ENCODE measurements at places on chromosomes 11 and 22.

- no peak for DNase-seq
Measured at GRCh38 chr11:1523779-1524178, 37.2 kb upstream of the MOB2 start.

DNA sequence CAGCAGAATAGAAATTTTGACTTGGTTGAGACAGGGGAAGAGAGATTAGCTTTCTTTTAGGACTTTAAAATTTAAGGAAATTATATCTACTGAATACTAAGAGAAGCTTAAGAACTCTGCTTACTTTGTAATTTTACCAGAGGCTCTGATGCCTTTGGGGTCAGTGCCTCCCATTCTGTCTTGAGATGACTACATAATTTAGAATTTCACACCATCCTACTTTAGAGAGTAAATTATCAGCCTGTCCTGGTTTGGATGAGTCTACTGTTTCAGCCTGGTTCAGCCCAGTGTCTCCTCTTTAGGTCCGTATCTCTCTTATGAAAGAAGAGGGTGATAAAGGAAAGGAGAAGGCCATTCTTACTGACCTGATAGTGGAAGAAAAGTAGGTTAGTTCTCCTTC is 9.8 kb downstream of the NUCB2 start:
- DNase-seq = no peak

DNA sequence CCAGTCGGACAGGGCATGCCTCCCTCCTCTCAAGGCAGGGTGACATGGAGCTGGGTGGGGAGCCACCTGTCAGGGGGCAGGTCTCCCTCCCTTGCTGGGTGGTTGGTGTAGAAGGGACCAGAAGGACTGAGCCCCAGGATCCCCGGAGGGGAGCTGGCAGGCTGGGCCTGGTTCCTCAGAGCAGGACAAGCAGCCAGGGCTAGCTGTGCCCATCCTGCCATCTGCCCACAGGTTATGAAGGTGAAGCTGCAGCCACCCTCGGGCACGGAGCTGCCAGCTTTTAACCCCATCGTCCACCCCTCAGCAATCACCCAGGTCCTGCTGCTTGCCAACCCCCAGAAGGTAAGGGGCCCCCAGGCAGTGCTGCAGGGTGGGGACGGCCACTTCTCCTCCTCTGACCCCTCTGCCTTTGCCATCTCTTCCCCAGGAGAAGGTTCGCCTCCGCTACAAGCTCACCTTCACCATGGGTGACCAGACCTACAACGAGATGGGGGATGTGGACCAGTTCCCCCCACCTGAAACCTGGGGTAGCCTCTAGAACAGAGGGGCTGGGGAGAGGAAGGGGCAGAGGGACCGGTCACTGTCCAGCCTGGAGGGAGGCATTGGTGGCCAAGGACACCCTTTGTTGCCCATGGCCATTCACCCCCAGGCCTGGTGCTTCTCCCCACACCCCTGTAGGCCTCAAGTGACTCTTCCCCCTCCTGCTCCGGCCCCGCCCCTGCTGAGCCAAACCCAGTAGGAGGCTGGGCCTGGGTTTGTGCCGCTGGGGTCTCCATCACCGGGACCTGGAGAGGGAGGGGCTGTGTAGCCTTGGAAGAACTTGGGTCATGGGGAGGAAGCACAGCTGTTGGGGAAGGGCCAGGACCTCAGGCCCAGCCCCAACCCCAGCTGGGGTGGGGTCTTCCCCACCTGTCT is 7.0 kb upstream of the SH3BP1 start:
- no peak for DNase-seq

DNA sequence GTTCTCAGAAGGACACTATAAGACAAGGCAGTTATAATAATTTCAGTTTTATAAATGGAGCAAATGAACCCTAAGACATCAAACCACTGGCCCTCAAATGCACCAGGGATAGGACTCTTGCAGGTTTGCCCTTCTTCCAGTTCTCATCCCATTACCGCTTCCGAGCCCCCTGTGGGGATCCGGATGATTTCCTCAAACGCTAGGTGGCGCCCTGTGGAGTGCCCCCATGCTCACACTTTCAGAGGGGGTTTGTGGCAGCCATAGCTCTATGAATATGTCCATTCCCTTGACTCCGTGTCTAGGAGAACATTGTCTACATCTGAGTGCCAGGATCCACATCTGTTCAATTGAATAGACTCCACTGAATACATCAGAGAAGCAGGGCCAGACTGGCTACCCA is 816.3 kb downstream of the NTM start:
- DNase-seq = no peak

- DNase-seq = no peak
Measured at GRCh38 chr11:15114501-15115475, at the start of gene INSC. TSS of gene INSC (plus strand) at chr11:15114923. CDS start at chr11:15149175, 34,252 bp downstream.

DNA sequence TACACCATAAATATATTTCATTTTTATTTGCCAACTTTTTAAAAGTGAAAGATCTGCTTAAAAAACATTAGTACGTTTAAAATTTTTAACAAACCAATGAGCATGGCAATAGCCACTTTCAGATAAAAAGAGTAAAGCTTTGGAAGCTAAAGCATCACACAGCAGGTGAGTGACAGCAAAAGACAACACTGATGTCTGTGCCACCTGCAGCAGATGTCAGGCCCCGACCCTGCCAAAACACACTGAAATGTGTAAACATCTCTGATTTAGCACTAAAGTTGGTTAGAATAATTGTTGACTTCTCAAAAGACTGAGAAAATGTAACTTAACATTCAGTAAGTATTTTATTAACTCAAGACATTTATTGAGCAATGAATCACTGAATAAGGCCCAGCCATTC is 232.9 kb downstream of the DLG2 start:
- no peak for DNase-seq

DNA sequence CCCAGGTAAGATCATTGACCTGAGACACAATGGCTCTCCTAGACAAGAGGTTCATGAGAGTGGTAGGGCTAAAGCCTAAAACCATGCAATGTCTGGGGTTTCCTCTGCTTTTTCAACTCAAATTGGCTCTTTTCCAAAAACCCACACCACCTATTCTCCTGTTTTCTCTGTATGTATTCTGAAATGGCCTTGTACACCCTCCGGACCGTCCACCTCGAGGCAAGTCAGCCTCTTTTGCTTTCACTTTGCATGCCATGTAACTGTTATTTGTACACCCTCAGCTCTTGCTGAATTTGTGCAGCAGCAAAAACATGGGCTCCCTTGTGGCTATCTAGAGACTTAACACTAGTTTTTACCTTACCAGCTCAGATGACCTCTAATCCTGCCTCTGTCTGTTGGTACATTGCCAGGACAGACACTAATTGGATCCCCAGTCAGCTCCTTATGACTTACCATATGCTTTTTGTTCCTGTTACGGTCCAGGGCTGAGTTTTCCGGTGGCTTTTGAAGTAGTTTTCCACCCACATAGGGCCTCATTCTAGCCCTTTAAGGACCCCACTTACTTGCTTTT is 288.0 kb downstream of the SBF2 start:
- DNase-seq = no peak

GRCh38 chr22:49961601-49962011 is 1.0 kb downstream of the PIM3 start:
- DNase-seq = no peak

DNA sequence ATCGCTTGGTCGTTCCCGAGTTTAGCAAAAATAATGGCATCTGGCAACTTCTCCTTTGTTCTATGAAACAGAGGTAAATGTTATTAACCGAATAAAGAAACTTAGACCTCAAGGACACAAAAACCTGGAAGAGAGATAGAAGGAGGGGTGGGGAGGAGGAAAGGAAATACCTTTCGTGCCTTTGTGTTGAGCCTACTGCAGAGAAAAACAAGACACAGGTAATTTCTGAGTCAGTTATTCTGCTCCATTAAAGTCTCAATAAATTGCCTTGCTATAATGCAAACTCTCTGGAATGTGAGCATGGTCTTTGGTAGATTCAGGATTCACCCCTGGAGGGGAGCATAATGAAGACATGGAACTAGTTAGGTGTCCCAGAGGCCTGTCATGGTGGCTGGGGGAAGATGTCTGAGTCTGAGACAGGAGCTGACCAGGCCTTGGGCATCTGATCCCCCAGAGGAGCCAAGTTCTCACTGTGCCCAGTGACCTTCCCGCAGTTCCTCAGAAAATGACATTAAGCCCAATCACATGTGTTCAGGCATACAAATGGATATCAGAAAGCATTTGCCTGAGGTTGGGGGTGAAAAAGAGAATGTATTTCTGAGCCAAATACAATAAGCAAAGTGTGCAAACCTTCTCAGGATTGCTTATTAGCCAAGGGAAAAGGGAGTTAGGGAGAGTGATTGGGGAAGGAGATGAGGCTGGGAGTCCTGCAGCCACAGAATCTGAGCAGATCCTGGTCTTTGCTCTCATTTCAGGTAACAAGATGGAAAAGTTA is 72.6 kb upstream of the CADM1 start:
- no peak for DNase-seq

- no peak for DNase-seq
Measured at GRCh38 chr11:69630017-69630416, 10.9 kb upstream of the CCND1 start.

- DNase-seq = no peak
Measured at GRCh38 chr22:42635531-42635930, 4.9 kb downstream of the ATP5MGL start.

- no peak for DNase-seq
Measured at GRCh38 chr11:76676636-76677457, 6.3 kb upstream of the LRRC32 start.

- DNase-seq = no peak
Measured at GRCh38 chr22:45238957-45239680, 1.6 kb downstream of the KIAA0930 start.

- no peak for DNase-seq
Measured at GRCh38 chr22:19639610-19640135, 74.6 kb upstream of the SEPTIN5 start.

GRCh38 chr22:19885841-19886592 is 31.3 kb upstream of the GNB1L start:
- DNase-seq = no peak

DNA sequence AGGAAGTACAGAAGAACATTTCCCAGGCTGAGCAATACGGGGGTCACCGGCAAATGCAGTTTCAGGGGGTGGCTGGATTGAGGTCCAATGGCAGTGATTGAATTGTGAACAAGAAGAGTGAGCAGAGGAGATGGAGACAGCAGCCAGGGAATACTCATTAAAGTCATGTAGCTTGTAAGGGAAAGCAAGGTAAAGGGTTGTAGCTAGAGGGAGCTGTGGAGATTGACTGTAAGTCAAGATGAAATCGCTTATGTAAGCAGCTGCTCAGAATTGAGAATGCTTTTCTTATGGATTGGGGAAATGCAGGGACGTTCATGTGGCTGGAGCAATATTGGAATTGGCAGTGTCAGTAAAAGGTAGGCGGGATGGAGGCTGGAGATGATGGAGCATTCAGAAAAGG is 111.4 kb upstream of the TBCEL start:
- no peak for DNase-seq

DNA sequence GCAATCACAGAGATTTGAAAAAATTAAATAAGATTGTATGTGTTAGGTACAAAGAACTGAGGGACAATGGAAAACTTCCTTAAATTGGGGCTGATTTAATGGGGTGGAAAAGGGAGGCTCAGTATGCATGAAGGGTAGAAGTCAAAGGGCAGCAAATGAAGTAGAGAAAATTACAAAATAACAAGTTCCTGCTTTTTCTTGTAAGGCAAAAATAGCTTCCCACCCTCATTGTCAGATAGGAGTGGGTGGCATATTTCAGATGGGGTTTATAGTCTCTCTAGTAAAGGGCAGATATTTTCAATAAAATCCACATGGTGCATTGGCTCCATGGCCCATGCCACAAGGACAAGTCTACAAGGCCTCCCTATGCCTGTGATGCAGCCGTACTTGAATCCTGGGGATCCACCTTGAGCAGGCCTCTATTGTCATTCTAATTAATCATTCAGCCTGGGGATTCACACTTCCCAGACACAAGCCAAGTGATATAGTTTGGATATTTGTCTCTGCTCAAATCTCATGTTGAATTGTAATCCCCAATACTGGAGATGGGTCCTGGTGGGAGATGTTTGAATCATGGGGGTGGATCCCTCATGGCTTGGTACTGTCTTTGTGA is 36.7 kb upstream of the SESN3 start:
- no peak for DNase-seq

DNA sequence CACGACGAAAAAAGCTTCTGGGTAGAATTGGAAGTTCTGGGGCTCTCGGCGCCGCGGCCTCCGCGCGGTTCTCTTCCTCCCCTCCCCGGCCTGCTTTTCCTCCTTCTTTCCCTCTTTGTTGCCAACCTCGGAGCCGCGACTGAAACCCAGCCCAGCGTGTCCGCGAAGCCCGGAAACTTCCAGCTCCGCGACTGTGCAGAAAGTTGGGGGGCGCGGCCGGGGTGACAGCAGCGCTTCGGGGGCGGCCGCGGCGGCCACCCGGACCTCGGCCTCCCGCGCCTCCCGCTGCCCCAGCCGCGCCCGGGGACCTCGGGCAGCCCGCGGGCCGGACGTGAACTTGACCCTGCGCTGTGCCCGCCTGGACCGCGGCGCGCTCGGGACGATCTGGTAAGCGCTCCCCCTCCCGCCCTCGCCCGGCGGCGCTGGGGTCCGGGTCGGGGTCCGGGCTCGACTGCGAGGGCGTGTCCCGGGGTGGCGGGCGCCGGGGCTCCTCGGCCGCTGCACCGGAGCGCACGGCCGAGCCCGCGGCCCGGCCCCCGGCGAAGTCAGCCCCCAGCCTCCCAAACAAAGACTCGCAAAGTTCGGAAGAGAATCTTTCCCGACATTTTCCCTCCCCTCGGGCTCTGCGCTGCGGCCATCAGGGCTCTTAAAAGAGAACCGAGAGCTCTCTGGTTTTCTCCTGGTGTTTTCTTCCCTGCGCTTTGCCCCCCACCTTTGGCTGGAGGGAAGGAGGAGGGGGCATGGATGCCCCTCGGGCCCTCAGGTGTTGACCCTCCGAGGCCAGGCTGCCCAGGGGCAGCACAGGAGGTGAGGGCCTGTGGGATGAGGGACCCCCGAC is 67.9 kb upstream of the WNT7B start:
- peak; percentile 26 for DNase-seq

GRCh38 chr22:25551396-25551795 is 13.1 kb upstream of the GRK3 start:
- no peak for DNase-seq

- DNase-seq = no peak
Measured at GRCh38 chr11:13661074-13661623, 7.3 kb upstream of the FAR1 start.

DNA sequence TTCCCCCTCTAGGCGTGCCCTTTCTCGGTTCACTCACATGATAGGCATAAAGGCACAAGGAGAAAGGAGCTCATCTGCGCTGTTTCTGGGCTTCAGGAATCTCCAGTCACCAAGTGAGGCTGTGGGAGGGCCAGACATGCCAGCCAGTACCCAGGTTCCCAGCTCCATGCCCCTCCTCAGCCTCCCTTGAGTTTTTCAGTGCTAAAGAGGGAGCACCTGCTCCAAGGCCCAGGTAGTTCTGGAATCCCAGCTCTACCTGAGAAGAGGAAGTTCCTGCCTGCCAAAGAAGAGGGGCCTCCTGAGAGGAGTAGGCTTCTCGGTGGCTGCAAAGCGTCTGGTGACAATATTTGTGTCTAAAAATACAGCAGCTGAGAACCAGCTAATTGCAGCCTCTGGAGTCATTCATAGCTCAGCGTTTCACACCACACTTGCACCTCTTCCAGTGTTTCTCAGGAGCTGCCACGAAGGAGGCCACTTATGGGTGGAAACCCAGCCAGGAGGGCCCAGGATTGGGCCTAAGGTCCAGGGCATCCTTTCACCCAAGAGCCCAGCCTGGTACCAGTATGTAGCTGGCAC is 197.4 kb downstream of the TRIM29 start:
- DNase-seq = no peak

GRCh38 chr11:66685276-66686099 is 7.8 kb upstream of the RBM4B start:
- no peak for DNase-seq

All from stimulated activated CD4-positive, alpha-beta T cell treated with anti-CD3 and anti-CD28 coated beads, Interleukin-12 subunit alpha, Interleukin-12 subunit beta, amount 100 ng/mL, for 4 hours (primary cell).